Inflammatory macrophage (primary cell): ENCODE measurements at places on chromosomes 4 and X.

- no peak for DNase-seq
Observed at GRCh38 chr4:129543299-129543698, 447.3 kb downstream of the C4orf33 start.

DNA sequence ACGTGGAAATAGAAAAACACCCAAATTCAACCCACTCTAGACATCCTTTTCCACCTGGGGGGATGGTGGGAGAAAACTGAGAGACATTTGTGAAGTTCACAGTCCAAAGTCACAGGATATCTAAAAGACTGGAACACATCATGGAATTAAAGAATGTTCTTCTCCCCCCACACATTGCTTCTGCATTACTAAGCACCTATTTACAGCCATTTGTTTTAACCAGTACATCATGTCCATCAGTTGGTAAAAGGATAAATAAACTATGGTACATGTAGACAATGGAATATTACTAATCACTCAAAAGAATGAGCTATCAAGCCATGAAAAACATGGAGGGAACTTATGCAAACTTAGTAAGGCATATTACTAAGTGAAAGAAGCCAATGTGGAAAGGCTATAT lies 185.5 kb upstream of the ANXA10 start:
- no peak for DNase-seq

GRCh38 chr4:2804973-2805501 lies 12.2 kb downstream of the SH3BP2 start:
- no peak for DNase-seq

DNA sequence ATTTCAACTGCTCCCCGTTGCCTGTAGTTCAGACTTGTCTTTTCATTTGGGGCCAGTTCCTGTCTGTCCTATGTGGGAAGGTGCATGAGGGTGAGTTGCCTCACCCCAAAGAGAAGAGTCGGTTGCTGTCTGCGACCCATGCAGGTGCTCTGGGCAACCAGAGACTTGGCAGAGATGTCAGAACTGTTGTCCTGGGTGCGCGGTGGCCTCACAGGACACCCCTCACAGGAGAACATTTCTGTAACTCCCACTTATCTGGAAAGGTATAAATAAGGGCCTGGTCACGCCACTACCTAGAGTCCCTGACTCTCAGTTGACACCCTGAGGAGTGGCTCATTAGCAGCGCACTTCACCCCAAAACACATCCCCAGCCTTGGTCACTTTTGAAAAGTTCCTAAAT lies 9.7 kb upstream of the NAT8L start:
- DNase-seq: no peak

DNA sequence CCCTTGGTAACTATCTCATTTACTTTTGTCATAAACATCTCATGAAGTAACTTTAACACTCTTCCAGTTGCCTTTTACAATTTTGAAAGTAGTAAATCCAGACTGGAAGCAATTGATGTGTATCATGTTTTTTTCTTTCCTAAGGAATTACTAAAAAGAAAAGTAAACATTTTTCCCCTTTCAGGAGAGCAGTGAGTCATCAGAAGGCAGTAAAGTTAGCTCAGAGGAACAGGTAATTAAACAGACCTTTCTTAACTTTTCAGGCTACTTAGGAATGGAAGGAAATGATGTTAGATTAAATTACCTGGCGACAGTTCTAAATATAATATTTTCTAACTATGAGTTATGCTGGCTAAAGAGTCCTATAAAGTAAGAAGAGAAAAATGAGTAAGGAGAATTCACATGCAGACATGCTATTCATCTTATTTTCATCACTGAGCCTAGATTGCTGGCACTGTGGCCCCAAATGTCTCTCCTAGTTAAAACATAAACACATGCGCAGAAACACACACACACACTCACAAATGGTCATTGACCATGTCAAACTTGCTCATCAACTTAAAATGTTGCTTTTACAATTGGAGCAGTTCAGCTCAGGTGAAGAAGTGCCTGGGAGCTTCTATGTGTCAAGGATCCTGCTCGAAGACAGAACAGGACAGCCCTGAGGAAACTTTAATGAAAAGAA lies 9.3 kb downstream of the DMP1 start:
- DNase-seq: no peak

- DNase-seq: no peak
Observed at GRCh38 chr4:47374477-47374876, 89.0 kb downstream of the COMMD8 start.

GRCh38 chr4:65893957-65894755 lies 223.9 kb upstream of the EPHA5 start:
- no peak for DNase-seq

GRCh38 chr4:88746206-88746605 lies 48.6 kb upstream of the NAP1L5 start:
- no peak for DNase-seq

DNA sequence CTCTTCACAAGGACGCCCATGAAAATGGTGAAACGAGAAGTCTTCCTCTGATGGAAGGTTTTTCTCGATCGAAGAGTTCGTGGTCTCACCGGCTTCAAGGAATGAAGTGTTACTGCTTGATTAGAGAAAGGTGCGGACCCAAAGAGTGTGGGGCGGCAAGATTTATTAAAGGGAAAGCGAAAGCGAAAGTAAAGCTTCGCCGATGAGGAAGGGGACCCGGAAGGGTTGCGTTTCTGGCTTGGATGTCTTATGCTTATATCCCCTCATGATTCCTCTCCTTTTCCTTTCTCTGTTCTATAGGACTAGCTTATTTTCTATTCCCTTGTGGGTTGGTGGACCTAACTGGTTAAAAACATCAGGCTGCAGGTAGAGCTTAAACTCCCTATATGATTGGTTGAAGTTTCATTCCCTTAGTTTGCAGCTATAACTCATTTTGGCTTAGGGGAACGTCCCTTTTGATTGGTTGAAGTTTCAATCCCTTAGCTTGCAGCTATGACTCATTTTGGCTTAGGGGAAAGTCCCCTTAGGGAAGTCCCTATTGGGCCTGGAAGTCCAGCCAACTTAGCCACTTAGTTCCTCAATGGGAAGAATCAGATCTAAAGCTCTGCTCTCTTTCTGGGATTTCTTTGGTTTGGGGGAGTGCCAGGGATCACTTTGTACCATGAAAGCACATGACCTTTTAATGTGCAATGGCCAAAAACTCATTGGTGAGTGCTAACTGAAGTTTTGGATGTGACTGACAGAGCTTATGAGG lies 1025.0 kb upstream of the PCDH10 start:
- DNase-seq: peak; percentile 1
